ENCODE measurements at places on chromosomes 11 and 22.

- no peak for DNase-seq
These were observed 7.4 kb downstream of the ATL3 start for GRCh38 chr11:63663809-63664208.

GRCh38 chr11:61650781-61651571 is 29.2 kb upstream of the DAGLA start:
- no peak for DNase-seq

DNA sequence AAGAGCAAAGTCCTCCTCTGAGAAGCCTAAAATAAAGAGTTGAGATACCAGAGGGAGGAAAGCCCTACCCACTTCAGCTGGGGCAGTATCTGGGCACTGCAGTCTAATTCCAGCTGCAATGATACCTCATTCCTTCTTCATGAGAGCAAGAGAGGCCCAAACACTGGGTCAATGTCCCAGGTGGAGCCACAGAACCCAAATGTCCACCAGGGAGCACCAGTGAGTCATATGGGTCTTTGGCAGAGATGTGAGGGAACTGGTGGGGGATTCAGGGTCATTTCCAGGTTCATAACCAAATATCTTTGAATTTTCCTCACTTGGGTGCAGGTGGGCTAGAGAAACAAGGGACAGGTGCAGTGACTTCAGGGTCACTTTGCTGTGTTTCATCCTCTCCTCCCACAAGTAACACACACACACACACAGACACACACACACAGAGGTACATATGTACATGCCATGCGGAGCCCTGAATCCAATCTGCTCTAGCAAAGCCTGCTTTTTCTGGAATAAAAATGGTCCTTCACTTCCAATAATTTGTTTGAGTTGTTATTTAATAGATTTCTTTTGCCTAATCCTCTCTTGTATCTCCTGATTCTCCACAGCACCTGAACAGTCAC is 585.4 kb downstream of the SOX6 start:
- no peak for DNase-seq

DNA sequence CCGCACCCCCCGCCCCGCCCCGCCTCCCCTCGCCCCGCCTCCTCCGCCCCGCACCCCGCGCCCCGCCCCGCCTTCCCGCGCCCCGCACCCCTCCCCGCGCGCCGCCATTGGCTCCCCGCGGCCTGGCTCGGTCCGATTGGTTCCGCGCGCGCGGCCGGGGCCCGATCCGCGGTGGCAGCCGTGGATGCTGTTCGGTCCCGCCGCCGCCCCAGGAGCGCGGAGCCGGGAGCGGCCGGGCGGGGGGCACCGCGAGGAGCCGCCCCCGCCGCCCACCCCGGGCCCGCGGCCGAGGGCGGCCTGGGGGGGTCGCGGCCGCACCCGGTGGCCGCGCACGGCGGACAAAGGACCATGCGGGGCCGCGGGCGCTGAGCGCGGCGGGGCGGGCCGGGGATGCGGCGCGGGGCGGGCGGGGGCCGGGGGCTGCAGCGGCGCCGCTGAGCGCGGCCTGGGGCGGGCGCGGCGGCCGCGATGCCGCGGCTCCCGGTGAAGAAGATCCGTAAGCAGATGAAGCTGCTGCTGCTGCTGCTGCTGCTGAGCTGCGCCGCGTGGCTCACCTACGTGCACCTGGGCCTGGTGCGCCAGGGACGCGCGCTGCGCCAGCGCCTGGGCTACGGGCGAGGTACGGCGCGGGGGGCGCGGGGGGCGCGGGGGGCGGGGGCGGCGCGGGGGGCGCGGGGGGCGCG is at the start of gene B4GALNT4:
Gene B4GALNT4, plus strand, starts transcription at position 164 of the 683 bp plus-strand sequence. Its CDS starts 305 bp downstream, at position 469.
- peak; percentile 32 for DNase-seq

DNA sequence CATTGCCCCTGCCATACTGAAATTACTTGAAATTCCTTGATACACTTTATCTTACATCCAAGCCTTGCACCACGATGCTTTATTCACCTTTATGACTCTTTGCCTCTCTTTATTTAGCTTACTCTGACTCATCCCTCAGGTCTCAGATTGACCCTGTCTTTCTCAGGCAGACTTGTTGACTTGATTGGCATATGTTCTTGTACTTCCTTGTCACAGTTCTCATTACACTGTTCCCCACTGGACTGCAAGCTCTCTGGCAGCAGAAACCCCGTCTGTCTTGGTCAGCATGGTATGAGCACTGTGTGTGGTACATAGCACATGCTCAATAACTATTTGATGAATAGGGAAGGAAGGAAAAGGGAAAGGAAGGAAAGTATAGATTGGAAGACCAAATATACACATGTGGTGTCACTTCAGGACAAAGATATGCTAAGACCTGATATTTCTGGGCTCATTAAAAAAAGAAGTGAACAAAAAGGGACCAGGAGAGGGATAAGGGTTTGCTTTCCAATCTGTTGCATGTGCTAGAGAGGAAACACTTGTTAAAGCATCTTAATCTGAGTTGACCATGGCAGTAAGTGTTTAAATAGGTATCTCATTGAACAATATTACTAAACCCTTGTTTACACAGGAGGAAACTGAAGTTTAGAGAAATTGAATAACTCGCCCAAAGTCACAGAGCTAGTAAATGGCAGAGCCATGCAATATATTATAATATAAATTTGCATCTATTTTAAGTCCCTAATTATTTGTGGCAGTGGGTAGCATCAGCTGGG is 7.2 kb downstream of the LYVE1 start:
- no peak for DNase-seq

GRCh38 chr11:72070491-72070890 is 9.9 kb downstream of the NUMA1 start:
- DNase-seq: no peak

GRCh38 chr11:17387811-17388210 is 648 bp downstream of the KCNJ11 start:
- no peak for DNase-seq

DNA sequence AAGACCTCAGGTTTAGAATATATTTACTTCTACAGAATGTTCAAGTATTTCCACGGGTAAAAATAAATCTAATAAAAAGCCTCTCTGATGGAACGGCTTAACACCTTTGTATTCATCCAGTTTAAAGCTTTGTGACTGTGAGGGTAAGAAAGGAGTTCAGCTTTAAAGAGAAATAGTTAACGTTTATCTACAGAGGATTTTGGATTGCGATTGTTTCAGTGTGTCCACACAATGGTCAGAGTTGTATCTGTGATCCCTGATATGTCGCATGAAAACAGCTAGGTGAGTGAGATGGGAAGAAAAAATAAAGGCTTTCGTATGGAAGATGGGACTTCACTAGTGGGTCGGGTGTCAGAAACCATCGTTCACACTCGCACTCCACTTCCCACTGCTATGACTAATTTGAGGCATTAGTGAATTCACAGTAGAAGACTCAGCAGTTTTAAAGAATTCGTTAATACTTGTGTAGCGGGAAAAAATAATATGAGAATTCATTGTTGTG is 1.6 kb downstream of the APLP2 start:
- no peak for DNase-seq

DNA sequence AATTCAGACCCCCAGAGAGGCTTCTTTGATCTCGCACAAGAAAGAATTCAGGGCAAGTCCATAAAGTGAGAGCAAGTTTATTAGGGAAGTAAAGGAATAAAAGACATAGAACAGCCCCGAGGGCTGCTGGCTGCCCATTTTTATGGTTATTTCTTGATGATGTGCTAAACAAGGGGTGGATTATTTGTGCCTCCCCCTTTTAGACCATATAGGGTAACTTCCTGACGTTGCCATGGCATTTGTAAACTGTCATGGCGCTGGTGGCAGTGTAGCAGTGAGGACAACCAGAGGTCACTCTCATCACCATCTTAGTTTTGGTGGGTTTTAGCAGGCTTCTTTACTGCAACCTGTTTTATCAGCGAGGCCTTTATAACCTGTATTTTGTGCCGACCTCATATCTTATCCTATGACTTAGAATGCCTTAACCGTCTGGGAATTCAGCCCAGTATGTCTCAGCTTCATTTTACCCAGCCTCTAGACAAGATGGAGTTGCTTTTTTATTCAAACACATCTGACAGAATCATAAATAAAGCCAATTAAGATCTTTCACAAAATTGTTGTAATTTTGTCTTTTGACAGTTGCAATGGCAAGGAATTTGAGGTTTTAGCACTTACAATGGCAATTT is 7.6 kb downstream of the DDIAS start:
- DNase-seq: no peak

GRCh38 chr22:39248254-39248653 is 3.5 kb upstream of the PDGFB start:
- no peak for DNase-seq

- DNase-seq: no peak
These were observed 684.4 kb downstream of the NTM start for GRCh38 chr11:132054822-132055221.

GRCh38 chr22:30861131-30861530 is 107.4 kb downstream of the MORC2 start:
- DNase-seq: no peak

- DNase-seq: no peak
These were observed 67.2 kb downstream of the CECR2 start for GRCh38 chr22:17436382-17436980.

DNA sequence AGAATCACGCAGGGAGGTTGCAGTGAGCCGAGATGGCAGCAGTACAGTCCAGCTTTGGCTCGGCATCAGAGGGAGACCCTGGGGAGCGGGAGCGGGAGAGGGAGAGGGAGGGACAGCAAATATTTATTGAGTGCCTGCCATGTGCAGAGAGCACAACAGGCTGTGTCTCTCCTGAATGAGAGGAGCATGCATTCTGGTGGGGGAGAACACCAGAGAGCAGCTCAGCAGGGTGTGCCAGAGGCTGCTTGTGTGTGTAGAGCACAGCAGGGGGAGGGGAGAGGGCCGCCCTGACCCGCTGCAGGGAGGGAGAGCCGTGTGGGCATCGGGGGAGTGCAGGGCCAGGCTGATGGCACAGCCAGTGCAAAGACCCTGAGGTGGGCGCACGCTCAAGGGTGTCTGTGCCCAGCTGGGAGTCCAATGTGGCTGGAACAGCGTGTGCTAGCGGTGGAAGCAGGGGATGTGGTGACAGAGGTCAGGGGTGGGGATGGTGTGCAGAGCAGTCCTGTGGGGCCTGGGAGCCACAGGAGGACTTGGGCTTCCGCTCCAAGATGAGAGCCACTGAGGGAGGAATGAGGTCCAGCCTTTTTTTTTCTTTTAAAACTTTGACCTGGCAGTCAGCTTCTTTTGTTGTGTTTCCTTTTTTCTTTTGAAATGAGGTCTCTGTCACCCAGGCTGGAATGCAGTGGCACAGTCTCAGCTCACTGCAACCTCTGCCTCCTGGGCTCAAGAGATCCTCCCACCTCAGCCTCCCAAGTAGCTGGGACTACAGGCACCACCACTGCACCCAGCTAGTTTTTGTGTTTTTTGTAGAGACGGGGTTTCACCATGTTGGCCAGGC is 12.0 kb downstream of the PPIL2 start:
- no peak for DNase-seq

DNA sequence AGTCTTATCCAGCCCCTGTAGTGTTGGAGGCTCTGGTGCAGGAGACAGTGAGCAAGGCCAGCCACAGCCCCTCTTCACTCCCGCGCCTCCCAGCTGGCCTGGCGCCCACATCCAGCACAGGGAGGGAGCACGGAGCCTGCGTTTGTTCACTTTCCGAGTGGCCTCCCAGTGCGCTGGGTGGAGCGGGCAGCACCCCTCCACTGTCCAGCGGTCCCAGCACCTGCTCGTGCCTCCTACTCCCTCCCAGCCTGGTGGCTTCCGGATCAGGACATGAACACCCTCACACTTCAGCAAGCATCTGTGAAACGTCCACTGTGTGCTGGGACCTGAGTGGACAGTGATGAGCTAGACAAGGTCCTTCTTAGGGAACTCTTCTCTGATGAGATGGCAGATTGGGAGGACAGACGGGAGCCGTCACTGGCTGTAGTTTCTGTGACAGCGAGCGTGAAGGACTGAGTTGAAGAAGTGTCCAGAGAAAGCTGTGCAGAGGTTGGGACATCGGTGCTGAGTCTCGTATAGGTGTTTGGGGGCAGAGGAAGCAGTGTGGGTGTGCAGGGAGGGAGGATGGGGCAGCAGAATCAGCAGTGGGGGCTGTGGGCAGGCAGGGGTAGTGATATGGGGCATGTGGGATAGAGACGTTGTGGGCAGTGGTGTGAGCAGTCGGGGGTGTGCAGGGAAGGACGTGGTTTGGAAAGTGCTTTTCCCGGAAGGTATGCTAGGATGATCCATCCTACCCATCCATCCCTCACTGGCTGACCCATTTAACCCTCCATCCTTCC is 256.8 kb downstream of the TBC1D22A start:
- no peak for DNase-seq

- no peak for DNase-seq
These were observed 71.8 kb downstream of the PDE2A start for GRCh38 chr11:72602250-72602904.

GRCh38 chr11:132125988-132126871 is 755.8 kb downstream of the NTM start:
- DNase-seq: no peak

GRCh38 chr11:66924272-66924671 is 33.9 kb downstream of the PC start:
- no peak for DNase-seq
